ENCODE measurements at places on chromosomes 13 and 19.

DNA sequence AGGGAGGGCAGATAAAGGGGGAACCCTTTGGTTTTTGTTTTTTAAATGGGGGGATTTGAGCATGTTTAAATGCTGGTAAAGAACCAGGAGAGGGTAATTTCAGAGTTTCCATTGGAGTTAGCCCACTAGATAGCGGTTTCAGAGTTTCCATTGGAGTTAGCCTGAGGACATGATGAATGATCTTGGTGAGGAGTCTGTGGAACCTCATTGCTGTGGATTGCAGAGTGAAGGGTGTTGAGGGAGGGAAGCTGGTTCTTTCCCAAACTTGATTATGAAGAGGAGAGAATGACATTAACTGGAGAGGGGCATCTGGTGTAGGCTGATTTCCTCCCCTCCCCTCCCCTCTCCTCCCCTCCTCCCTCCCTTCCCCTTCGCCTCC, 5.0 kb downstream of the WASF3 start:
- DNase-seq: no peak

DNA sequence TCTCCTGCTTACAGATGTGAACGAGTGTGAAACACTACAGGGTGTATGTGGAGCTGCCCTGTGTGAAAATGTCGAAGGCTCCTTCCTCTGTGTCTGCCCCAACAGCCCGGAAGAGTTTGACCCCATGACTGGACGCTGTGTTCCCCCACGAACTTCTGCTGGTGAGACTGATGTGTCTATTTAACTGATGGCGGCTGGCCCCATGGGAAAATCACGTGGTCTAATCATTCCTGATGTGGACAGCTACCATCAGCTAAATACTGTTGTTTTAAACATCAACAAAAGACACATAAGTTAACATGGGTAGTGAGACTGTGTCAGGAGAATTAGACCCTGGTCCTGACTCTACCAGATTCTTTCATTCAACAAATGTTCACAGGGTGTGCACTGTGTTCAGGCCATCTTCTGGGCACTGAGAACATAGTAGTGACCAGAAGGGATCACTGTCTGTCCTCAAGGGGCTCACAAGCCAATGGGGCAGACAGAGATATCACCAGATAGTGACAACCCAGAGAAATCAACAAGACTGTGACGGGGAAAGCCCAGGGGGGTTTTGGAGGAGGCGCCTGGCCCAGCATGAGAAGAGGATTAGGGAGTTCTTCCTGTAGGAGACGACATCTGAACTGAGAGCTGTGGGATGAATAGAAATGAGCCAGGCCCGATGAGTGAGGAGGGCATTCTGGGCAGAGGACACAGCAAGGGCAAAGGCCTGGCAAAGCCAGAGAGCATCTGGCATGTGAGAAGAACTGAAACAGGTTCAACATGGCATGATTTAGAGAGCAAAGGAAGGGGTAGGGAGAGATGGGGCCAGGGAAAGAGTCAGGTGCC, 18.4 kb downstream of the LTBP4 start:
- DNase-seq: no peak

DNA sequence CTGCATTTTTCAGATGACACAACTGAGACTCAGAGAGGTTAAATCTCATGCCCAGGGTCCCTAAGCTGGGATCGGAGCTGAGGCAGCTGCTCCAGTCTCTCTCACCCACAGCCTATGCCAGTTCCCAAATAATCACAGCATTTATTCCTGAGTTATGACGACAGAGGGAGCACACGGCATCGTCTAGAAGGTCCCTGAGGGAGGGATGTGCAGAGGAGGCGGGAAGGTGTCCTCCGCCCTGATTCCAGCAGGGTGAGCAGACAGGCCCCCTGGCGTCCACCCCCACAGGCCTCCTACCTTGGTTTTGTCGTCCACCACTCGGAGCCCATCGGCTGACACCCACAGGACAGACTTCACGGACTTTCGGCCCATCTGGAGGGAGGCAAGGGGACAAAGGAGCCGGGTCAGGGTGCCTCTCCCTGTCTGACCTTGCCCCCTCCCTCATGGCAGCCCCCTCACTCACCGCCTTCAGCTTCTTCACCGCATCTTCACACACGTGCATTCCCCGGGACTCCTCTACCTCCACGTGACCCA, 8.0 kb downstream of the NUMBL start:
- DNase-seq: no peak

GRCh38 chr13:33606692-33607091, 211.3 kb upstream of the RFC3 start:
- DNase-seq: peak; percentile 12

- peak; percentile 17 for DNase-seq
Measured at GRCh38 chr19:44807652-44808462, 1.0 kb upstream of the BCAM start.

Data from astrocyte of the spinal cord (primary cell).